ENCODE measurements at places on chromosomes 7 and 10.

- no peak for DNase-seq
These were observed 61.5 kb downstream of the CHN2 start for GRCh38 chr7:29255906-29256692.

- no peak for DNase-seq
These were observed 264.3 kb downstream of the SEMA3A start for GRCh38 chr7:83930262-83930661.

DNA sequence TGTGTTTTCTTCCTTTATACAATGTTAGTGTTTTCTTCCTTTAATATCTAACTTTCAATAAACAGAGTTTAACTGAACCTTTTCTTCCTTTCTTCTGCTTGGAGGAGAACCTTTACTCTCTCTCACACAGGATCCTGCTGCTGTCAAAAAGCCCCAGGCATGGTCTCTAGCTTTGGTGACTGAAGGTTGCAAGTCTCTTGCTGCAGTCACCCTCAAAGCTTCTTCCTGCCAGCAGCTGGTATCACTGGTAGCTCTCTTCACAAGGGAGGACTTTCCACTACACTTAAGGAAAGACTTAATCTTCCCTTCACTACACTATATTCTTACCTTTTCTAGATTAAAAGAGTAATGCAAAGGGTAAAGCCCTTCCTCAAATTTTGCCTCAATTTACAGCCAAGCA, 153.4 kb downstream of the SGMS1 start:
- no peak for DNase-seq

GRCh38 chr7:114590298-114590697, 175.7 kb downstream of the FOXP2 start:
- no peak for DNase-seq

GRCh38 chr7:149495785-149496641, 1.6 kb downstream of the ZNF746 start:
- no peak for DNase-seq

DNA sequence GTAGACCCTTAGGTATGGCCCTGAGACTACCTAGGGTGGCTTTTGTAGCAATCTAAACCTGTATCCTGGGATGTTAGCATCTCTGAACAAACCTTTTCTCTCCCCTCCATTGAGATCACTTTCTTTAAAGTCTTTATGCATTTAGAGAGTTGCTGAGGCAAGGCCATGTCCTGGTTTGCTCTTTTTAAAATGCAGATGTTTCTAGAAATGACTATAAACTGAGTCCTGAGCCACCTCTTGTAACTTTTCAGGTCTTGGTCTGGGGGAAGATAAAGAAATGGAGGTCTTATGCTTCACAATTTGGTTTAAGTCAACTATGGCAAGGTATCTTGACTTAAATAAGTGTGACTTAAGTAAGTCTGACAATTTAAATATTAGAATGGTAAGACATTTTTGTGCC, 78.0 kb downstream of the AUTS2 start:
- no peak for DNase-seq

DNA sequence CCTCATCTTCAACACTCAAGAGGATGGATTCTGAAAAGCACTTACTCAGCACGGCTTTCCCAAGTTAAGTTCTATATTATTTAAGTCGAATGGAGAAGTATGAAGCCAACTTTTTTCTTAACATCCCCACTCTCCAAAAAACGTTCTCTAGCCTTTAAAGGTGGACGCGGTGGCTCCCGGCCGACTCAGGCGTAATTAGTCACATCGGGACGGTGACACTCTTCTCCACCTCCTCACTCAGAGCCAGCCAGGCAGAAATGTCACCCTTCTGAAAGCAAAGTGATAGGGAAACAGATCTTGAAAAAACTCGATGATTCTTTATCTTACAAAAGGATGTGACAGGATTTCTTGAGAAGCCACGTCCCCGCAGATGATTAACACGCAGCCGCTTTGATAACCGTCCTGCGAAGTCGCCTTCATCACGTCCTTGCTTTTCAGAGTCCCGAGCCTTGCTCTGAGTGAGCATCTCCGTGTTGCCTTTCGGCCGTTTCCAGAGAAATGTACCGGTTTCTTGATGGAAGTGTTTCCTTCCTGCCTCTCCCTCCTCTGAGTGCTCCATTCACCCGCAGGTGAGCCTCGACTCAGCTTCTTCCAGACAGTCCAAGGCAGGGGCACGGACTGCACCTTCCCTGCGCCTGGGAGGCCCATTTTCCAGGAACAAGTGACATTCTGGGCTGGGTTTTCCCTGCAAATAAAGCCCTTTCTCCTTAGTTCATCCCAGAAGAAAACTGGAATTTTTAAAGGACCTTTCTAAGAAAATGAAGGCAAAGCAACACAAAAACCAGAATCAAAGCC, 314.8 kb downstream of the DNAJB6 start:
- DNase-seq: no peak

DNA sequence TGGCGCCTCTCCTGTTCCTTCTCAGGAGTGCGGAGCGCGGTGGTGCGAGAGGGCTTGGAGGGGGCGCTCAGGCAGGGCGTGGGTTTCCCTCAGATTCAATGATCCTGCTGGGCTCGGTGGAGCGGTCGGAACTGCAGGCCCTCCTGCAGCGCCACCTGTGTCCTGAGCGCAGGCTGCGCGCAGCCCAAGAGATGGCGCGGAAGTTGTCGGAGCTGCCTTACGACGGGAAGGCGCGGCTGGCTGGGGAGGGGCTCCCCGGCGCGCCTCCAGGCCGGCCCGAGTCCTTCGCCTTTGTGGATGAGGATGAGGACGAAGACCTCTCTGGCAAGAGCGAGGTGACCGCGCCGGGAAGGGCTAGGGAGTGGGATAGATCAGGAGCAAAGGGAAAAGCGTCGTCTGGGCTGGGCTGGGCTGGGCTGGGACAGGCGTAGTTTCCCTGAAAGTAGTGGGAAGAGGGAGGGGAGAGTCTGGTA, 17.0 kb downstream of the FAM131B start:
- peak; percentile 47 for DNase-seq

GRCh38 chr7:84196084-84196503, 1.5 kb upstream of the SEMA3A start:
- no peak for DNase-seq

DNA sequence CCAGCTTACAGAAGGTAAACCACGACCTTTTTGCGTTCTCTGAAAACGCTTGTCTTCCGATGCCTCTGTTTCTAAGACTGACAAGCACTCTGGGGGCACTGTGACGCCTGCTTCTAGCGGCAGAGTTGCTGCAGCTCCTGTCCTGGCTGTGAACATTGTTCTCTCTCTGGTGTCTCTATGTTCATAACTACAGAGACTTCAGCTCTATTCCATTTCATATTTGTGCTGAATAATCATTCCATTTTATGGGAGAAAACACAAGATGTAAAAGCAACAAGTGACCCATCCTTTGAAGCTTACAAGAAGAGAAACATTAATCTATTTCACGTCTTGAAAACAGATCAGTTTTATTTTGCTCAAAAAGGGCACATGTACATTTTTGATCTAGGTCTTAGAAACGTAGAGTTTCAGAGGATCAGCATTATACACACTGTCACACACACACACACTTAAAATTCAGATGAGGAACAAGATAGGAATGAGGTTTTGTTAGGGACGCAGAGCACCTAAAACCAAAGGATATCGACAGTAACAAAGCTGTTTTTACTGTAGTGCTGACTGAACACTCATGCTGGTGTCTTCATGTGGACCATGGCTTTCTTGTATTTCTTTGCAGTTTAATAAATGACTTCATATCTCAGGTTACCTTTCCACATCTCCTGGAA, 3.0 kb downstream of the IKZF1 start:
- peak; percentile 57 for DNase-seq

DNA sequence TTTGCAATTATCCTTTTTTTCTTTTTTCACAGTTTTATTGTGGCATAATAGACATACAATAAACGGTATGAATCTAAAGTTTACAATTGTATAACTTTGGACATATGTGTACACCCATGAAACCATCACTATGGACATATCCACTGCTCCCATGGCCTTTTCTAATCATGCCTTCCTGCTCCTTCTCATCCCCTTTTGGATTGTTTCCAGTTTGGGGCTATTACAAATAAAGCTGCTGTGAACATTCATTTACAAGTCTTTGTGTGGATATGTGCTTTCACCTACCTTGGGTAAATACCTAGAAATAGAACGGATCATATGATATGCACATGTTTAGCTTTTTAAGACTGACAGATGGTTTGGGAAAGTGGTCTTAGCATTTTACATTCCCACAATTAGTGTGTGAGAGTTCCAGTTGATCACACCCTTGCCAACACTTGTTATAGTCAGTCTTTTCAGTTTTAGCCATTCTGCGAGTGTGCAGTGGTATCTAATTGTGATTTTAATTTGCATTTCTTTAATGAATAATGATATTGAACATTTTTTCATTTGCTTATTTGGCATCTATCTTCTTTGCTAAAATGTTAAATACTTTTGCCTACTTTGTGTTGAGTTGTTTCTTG, 120.9 kb upstream of the KAT6B start:
- no peak for DNase-seq

DNA sequence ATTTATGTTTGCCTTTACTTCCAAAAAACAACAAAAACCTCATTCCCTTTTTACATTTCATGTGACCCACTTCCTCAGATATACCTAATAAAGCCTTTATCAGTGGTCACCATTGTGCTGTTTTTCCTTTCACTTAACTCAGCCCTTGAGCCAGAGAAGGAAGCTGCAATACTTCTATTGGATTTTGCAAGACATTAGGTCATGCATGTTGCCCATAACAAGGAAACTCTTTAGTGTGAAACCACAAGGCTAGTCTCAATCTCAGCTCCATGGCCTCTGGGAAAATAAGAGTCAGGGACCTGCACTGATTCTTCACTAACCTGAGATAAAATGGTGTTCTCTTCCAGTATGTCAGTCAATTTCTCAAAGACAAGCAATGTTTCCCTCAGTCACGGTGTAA, 27.8 kb downstream of the STEAP4 start:
- no peak for DNase-seq
